NCI-H187 treated with DMSO at 0.1 percent for 48 hours (cell line): ENCODE measurements at places on chromosomes 16 and 17.

- DNase-seq = no peak
Observed at GRCh38 chr17:395179-395578, 42.6 kb upstream of the RPH3AL start.

GRCh38 chr17:61422116-61422799, 22.6 kb downstream of the TBX2 start:
- no peak for DNase-seq

GRCh38 chr17:40112718-40113109, 9.1 kb upstream of the MSL1 start:
- DNase-seq = no peak

- no peak for DNase-seq
Observed at GRCh38 chr16:72099377-72099818, 5.8 kb downstream of the DHX38 start.

GRCh38 chr16:24523569-24523968, 15.8 kb upstream of the RBBP6 start:
- DNase-seq = no peak
